ENCODE measurements at places on chromosomes 4 and X.

DNA sequence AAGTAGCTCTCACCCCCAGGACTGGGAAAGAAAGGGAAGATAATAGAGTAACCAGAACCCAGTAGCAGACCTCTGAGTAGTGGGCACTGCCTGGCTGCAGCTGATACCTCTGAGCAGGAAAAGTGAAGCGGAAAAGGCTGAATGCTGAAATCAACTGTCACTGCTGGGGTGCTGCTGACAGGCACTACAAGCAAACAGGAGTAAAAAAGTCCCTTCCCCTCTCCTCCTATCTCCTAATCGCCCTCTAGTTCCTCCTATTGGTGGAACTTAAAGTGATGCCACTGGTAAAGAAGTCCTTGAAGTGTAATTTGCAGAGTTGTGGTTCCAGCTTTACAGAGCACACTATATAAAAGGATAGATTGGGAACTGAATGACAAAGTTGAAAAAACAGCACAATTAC lies 32.8 kb upstream of the GLRB start:
- no peak for DNase-seq

GRCh38 chrX:133580625-133581024 lies 165.3 kb upstream of the GPC4 start:
- no peak for DNase-seq

DNA sequence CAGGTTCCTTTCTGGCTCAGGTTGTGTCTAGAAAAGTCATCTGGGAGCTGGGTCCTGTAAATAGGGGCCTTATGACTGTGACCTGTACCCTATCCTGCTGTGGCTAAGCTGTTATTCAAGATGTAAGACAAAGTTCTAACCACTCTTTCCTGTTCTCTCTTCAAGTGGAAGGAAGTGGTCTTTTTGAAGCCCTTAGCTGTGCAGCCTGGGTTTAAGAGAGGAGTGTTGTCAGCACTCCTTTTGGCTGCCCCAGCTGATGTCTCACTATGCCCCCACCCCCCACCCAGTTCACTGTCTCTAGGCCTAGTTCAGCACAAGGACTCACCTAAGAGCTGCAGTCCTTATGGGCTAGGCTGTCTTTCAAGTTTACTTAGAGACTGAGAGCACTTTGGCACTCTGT lies 1069.5 kb downstream of the FAM133A start:
- DNase-seq = no peak

DNA sequence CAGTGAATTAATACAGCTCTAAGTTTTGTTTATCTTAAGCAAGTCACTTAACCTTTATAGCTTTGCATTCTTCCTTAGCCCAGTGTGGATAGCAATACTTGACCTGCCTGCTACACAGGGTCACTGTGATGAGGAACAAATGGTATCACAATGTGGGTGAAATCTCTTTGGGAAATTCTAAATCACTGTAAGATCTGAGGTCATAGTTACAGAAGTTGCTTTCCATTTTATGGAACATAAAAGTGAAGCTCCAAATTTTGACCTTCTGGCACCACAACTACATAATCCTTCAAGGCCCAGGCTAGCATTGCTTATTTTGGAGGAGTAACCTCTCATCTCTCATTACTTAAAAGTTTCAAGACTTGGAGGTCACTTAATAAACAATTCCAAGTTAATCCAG lies 227.7 kb downstream of the USP46 start:
- DNase-seq = no peak

GRCh38 chr4:106065018-106065417 lies 169.7 kb downstream of the NPNT start:
- no peak for DNase-seq

- DNase-seq = no peak
Measured at GRCh38 chrX:54248309-54248708, 65.3 kb upstream of the FAM120C start.

DNA sequence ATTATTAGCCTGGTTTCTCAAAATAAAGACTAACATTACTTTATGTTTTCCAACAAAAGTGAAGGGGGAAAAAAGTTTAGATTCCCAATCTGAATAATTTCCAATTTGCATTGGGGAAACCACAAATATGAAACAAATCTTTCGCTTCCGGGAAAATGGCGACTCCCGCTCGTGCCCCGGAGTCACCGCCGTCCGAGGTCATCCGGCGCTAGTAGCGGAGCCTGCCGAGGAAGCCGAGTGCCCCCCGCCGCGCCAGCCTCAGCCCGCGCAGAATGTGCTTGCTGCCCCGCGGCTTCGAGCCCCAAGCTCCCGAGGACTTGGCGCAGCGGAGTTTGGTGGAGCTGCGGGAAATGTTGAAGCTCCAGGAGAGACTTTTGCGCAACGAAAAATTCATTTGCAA lies 75.0 kb upstream of the TMPRSS11A start:
- DNase-seq = no peak

- DNase-seq = no peak
Measured at GRCh38 chr4:32775049-32775448, 2054.9 kb downstream of the PCDH7 start.

- DNase-seq = no peak
Measured at GRCh38 chr4:181672751-181673150, 570.5 kb upstream of the TENM3 start.

- no peak for DNase-seq
Measured at GRCh38 chr4:72505314-72505744, 63.7 kb downstream of the ADAMTS3 start.

- no peak for DNase-seq
Measured at GRCh38 chr4:172705565-172705964, 463.0 kb upstream of the GALNT7 start.

- DNase-seq = no peak
Measured at GRCh38 chr4:184648313-184649025, 778 bp downstream of the CASP3 start.

GRCh38 chr4:3074846-3075651 lies 568 bp downstream of the HTT start:
- no peak for DNase-seq

GRCh38 chrX:19177721-19178120 lies 55.5 kb upstream of the ADGRG2 start:
- no peak for DNase-seq

- no peak for DNase-seq
Measured at GRCh38 chr4:185232370-185232769, 23.0 kb downstream of the SNX25 start.
